ENCODE measurements at places on chromosomes 12 and 14.

GRCh38 chr12:46887870-46888269, 62.1 kb upstream of the SLC38A4 start:
- no peak for DNase-seq

- no peak for DNase-seq
Observed at GRCh38 chr12:111638556-111638955, 39.4 kb upstream of the ATXN2 start.

DNA sequence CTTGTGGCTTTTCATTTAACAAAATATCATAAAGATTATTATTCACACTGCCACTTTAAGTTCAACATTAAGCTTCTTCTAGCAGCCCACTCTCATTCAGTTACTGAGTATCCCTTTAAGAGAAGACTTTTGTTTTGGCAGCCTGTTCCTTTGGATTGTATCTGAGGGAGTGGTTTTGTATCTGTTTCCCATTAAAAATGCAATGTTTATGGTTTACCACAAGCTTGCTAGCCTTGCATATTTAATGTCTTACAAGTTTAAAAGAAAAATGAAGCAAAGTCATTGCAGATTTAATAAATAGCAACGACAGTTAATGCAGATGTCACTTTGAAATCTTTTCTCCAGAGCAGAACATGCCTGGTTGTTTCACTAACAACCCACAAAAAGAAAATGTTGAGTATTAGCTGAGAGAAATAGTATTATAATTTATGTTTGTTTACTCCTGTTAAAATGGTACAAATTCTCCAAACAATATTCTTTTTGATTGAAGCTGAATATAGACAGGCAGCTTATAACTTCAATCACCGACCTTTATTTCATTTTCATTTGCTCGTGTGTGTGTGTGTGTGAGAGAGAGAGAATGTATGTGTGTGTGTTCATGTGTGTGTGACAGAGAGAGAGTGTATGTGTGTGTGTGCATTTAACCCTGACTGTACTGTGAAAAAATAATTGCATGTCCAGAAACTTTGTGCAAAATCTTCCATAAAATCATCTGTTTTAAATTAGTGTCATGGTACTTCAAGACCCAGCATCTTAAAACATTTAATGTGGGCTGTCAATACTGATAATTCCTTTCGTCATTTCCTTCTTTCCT, 1.8 kb downstream of the DCN start:
- no peak for DNase-seq

- DNase-seq: no peak
Observed at GRCh38 chr12:110845339-110845682, 1.5 kb upstream of the CCDC63 start.

DNA sequence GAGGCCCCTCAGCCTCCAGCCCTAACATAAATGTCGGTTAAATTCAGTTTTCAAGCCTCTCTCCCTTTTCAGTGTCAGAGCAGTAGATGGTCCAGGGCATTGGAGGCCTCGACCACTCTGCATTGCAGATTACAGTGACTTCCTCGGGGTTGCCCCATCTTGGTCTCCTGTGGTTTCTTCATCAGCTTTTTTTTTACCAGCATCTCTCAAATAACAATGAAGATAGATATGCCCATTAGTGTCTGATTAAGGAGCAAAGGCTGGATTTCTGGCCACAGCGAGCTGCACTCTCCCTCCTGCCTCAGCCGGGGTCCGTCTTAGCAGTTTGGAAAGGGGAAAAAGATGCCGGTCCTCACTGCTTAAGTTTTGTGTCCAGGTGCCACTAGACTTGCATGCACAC, 49.7 kb downstream of the C14orf132 start:
- DNase-seq: no peak

- peak; percentile 64 for DNase-seq
Observed at GRCh38 chr14:70886421-70887206, 20.6 kb upstream of the PCNX1 start.

GRCh38 chr14:48454887-48455286, 779.5 kb upstream of the MDGA2 start:
- DNase-seq: no peak

- DNase-seq: no peak
Observed at GRCh38 chr14:65772921-65773574, 360.5 kb downstream of the FUT8 start.

- no peak for DNase-seq
Observed at GRCh38 chr12:125343649-125344048, 278.4 kb downstream of the AACS start.

DNA sequence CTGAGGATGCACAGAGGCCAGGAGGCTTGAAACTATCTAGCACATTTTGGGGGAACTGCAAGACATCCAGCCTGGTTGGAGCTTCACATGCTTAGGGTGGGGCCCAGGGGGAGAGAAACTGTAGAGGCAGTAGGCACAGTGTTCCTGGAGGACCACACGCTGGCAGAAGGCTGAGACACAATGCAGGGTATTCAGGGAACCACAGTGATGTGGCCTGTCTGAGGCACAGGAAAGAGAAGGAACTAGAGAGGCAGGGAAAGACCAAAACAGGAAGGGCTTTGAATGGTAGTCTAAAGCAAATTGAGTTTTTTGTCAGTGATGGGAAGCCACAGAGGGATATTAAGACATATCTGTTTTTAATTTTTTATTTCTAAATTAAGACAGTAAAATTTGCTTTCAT, 100.2 kb upstream of the PRICKLE1 start:
- no peak for DNase-seq

GRCh38 chr12:3250034-3250433, 172.9 kb downstream of the TSPAN9 start:
- no peak for DNase-seq

GRCh38 chr14:95609398-95609990, 74.6 kb downstream of the GLRX5 start:
- no peak for DNase-seq

DNA sequence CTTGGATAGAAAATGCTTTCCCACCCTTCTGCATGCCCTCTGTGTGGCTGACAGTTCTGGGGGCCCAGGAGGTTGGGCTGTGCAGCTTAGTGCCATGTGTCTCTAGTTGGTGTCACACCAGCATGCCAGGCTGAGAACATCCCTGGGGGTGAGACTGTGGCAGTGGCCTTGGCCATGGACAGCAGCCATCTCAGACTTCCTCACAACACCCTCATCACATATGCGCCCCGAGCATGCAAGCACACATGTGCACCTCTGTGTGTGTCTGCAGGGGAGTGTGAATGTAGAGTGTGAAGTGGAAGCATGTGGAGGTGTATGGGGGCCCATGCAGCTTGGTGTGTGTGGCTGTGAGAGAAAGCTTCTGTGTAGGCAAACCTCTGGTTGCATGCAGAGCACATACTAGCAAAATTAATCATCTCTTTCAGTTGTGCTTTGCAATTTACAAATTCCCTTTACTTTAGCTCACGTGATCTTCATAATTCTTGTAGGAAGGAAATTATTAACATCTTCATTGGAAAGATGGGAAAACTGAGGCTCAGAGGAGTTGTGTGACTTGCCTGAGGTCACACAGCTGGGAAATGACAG, 8.4 kb downstream of the ASIC1 start:
- DNase-seq: no peak

- DNase-seq: no peak
Observed at GRCh38 chr14:32724867-32725471, 213.7 kb upstream of the NPAS3 start.

DNA sequence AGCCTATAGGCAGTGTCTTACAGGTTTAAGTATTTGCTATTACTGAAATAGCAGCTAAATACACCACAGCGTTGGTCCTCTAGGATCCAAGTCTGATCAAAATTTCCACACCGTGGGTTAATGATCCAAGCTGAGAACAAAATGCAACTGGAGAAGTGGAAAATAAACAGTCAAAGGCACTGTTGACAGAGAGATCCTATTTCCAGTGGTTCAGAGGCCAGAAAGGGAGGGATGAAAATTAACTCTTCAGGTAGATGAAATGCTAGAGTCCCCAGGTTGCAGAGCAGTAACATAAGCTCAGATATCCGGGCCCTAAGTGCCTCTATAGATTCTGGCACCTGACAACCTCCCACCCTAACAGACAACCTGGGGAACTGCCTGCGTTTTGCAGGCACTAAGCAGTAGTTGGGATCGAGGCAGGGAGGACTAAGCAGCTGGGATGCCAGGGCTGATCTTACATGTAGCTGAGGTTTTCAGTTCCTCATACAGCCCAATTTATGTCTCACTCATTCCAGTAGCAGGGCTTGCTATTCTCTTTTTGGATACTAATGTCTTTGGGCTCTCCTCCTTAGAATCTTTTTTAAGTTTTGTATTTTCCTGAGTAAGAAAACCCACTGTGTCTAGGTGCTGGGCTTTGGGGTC, 42.7 kb upstream of the CRACR2A start:
- no peak for DNase-seq

GRCh38 chr12:96327889-96328288, 72.3 kb downstream of the CDK17 start:
- no peak for DNase-seq

GRCh38 chr12:119744900-119745606, 77.1 kb downstream of the PRKAB1 start:
- DNase-seq: no peak

DNA sequence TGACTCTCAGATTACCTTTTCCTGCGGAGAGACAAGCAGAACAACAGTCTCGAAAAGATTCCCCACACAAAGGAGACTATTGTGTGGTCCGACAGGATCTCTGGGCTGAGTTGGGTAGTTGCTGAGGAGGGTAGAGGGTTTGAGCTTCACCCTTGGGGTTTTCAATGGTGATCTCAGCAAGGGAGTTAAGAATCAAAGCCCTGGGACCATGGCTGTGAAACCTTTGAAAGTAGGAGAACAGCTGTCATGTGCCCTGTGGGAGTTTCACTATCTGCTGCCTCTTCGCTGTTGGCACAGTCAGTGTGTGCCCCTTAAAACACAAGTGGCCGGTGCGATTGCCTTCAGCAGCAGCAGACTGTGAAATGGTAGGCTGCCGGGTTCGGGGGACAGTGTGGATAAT, 14.2 kb upstream of the PLEK2 start:
- DNase-seq: no peak

DNA sequence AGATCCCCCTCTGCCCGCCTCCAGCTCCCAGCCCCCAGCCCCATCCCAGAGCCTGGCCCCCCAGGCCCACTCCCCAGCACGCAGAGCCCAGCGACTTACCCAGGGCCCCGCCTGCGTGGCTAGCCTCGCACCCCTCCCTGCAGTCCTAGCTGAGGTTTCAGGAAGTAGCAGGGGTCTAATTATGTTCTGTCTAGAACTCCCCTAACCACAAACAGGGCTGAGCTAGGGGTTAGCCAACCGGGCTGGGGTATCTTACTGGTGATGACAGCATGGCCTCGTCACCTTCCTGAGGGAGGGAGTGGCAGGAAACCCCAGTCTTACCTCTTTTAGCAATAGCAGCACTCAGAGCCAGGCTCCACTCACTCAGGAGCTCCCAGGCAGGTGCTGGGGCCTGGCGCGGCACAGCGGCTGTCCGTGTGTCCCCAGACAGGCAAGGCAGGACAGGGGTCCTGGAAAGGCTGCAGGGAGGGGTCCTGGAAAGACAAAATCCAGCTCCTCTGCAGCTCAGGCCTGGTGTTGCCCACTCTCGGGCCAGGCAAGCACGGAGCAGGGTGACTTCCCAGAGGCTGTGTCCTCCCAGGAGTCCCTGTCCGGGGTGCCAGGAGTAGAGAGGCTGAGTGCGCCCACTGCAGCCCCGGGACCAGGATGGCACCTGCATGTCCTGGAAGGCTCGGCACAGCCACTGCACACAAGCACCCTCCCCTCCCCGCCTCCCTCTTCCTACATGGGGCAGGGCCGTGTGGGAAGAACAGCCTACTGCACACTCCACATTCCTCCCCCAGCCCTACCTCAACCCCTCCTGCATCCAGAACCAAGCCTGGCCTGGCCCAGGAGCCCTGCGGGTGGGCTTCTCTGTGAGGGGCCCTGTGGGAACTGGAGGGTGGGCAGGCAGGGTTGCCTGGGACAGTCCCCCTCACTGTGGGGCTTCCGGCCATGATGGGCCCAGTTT, at the start of gene GPR132:
Gene GPR132, minus strand, starts transcription at position 151 of the 949 bp plus-strand sequence. CDS start 10,010 bp downstream, outside the sequence.
- DNase-seq: peak; percentile 97

DNA sequence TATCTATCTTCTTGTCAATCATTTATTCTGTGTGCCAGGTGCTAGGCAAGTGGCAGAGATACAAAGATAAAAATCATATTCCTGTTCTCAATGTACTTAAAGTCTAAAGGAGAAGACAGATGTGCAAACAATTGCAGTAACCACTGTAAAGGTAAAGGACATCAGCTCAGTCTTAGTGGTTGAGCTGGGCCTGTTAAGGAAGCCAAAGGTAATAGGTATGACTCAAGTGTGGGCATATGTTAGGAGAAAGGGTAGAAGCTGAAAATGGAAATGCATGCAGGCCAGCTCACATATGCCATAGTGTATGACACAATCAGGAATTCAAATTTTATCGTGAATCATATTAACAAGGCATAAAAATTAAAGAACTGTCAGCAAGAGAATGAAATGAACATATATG, 49.8 kb downstream of the FAR2 start:
- DNase-seq: no peak

DNA sequence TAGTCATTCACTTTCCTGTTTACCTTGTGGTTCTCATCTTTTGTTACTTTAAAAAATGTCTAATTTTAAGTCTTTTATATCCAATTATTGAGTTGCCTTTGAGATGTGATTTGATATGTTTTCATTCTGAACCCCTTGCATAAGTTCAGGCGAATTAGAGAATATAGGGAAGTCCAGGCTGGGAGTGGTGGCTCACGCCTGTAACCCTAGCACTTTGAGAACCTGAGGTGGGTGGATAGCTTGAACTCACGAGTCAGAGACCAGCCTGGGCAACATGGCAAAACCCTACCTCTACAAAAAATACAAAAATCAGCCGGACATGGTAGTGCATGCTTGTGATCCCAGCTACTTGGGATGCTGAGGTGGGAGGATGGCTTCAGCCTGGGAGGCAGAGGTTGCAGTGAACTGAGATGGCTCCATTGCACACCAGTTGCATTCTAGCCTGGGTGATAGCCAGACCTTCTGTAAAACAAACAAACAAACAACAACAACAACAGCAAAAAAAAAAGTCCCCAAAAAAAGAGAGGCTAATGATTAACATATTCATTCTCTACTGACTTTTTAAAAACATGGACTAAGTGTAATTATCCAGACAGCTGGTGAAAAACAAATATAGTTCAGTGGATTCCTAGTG, 451.1 kb upstream of the RGS6 start:
- DNase-seq: no peak

DNA sequence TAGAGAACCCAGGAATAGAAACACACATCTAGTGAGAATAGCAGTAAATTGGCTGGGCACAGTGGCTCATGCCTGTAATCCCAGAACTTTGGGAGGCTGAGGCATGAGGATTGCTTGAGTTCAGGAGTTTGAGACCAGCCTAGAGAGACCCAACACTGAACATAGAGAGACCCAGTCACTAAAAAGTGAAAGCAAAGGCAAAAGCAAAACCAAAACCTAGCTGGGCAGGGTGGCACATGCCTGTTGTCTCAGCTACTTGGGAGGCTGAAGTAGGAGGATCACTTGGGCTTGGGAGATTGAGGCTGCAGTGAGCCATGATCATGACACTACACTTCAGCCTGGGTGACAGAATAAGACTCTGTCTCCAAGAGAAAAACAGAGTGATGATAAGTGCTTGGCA, 37.5 kb upstream of the MIS18BP1 start:
- no peak for DNase-seq

DNA sequence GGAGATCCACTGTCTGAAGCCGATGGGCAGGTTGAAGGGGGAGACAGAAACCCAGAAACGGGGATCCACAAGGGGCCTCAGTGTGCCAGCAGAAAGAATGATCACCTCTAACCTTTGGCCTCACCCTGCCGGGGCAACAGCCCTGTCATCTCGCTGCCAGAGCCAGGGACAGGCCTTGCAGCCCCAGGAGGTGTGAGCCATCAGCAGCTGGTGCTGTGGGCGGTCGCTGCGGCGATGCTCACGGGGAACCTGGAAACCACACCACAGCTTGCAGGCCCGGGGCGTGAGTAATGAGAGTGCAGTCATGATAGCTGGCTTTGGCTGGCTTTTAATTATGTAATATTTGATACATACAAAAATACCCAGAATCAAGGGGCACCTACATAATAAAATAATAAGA, 4.7 kb upstream of the TTC7B start:
- peak; percentile 70 for DNase-seq

All from CD4-positive, alpha-beta T cell treated with Interleukin-4 for 1 hour (primary cell).